ENCODE measurements at places on chromosomes 7 and 10.

DNA sequence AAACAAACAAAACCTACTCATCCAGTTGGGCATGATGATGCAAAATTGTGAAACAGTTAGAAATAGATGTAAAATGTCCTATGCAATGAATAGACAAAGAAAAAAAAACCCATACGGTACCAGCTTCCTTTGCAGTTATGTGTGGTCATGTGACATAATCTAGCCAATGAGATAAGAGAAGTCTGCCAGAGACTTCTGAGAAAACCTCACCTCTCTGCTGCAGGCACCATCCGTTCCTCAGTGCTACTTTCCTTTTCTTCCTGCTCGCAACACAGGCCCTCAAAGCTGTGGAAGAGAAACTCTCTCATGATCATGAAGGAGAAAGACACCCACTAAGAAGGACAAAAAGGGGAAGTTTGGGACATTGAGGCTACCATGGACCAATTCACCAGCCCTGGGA, 76.8 kb upstream of the CARD11 start:
- no peak for DNase-seq

- no peak for DNase-seq
Measured at GRCh38 chr7:40489844-40490602, 355.2 kb downstream of the SUGCT start.

GRCh38 chr7:110870926-110871325, 220.0 kb upstream of the LRRN3 start:
- DNase-seq, result no peak

DNA sequence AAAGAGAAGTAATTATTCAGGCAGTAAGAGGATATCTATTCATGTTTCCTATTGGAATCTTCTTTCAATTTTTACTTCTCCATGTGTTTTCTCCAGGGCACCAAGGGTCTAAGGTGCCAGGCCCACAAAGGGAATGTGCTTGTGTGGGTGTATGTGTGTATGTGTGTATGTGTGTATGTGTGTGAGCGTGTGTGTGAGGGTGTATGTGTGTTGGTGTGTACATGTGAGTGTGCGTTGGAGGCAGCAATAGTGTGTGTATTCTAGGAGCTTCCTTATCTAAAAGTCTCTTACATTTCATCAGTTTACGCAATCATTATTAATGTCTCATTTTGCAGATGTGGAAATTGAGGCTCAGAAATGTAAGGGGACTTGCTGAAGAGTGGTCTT, 28.3 kb downstream of the RAMP3 start:
- DNase-seq, result no peak

- no peak for DNase-seq
Measured at GRCh38 chr7:2066251-2066919, 166.4 kb downstream of the MAD1L1 start.

- no peak for DNase-seq
Measured at GRCh38 chr7:135790371-135790977, 41.9 kb upstream of the FAM180A start.

GRCh38 chr10:77989081-77989724, 40.1 kb downstream of the POLR3A start:
- no peak for DNase-seq

DNA sequence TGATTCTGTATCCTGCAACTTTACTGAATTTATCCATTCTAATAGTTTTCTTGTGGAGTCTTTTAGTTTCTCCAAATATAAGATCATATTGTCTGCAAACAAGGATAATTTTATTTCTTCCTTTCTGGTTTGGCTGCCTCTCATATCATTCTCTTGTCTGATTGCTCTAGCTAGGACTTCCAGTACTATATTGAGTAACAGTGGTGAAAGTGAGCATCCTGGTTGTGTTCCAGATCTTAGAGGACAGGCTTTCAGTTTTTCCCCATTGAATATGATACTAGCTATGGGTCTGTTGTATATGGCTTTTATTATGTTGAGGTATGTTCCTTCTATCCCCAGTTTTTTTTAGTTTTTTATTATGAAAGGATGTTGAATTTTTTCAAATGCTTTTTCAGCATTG, 28.2 kb downstream of the KLHL7 start:
- DNase-seq, result no peak

DNA sequence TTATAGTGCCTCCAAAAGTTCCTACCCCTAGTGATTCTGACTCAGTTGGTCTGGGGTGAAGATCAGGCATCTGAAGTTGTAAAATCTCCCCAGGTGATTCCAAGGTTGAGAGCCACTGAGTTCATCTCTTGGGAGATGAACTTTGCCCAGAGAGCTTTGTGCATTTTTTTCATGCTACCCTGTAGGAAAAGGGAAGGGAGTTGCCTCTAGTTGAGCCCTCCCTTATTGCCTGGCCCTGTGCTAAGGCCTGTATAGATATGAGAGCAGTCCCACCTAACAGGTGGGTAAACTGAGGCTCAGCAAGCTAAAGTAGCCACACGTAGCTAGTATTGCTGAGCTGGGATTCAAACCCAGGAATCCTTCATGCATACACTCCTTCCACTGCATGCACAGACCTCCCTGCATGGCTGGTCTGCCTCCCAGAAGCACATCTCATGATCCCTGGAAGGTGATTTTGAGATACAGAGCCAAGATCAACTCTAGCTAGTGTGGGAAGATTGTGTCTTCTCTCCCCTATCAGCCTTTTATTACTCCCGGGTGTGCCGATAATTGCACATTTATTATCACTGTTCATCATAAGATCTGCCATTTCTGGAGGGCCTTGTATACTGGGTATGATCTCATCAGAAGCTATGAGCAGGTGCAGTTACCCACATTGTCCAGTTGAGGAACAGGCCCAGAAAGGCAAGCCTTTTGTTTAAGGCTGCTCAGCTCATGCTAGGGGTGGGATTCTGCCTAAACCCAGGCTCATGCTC, 47.0 kb downstream of the TBATA start:
- no peak for DNase-seq

- peak; percentile 85 for DNase-seq
Measured at GRCh38 chr7:148773334-148773733, 74.6 kb downstream of the CUL1 start.

- DNase-seq, result no peak
Measured at GRCh38 chr10:27699776-27700175, 45.8 kb downstream of the MKX start.

DNA sequence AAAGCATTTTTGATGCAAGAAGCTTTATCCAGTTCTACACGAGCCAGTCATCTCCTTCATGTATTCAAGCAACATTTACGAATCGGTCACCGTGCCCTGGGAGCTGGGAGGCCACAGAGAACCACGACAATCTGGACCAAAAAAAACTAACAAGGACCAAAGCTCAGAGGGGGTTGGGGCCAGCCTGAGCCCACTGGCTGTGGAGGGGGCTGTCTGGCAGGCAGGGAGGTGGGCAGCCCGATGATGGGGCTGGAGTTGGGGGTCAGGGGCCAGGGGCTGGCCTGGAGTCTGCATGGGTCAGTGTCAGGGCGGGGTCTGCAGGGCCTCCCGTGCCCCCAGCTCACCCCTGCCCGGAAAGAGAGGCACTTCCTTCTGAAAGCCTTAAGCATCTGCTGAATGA, 12.5 kb upstream of the GRIFIN start:
- no peak for DNase-seq

GRCh38 chr10:69473304-69473990, 22.2 kb downstream of the TSPAN15 start:
- no peak for DNase-seq

DNA sequence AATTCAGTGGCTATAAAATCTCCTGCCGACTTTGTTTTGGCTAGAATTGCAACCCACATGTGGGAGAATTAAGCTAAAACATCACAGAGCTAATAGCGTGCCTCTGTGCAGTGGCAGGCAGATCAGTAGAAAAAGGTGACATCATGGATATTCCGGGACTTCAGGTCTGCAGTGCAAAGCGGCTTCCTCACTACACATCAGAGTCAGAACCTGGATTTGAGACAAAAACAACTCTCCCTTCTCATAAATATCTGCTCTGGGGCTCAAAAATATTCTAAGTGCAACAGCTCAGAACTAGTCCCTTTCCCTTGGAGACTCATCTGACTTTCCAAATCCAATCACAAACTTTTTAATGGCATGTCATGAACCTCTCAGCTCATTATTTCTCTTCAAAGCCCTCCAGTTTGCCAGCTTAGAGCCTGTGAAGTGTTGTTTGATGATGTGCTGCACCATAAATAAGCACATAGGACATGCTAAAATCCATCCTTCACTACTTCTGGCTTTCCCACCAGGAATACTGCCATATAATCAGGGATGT, 337.1 kb downstream of the RNLS start:
- peak; percentile 56 for DNase-seq

- DNase-seq, result no peak
Measured at GRCh38 chr7:12229046-12229445, 18.0 kb downstream of the TMEM106B start.

DNA sequence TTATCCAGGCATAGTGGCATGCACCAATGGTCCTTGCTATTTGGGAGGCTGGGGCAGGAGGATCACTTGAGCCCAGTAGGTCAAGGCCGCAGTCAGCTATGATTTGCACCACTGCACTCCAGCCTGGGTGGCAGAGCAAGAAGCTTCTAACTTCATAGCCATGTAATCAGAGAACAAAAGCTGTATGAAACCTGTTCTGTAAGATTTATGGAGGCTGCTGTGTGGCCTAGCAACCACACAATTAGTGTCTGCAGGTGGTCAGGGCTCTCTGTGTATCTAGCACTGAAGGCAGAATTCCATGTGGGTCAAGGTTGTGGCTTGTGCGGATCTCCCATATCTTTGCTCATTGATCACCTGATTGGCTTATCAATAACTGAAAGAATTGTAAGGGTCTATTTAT, 221.5 kb upstream of the FOXK1 start:
- no peak for DNase-seq

- no peak for DNase-seq
Measured at GRCh38 chr10:19713159-19713558, 103.1 kb upstream of the PLXDC2 start.

DNA sequence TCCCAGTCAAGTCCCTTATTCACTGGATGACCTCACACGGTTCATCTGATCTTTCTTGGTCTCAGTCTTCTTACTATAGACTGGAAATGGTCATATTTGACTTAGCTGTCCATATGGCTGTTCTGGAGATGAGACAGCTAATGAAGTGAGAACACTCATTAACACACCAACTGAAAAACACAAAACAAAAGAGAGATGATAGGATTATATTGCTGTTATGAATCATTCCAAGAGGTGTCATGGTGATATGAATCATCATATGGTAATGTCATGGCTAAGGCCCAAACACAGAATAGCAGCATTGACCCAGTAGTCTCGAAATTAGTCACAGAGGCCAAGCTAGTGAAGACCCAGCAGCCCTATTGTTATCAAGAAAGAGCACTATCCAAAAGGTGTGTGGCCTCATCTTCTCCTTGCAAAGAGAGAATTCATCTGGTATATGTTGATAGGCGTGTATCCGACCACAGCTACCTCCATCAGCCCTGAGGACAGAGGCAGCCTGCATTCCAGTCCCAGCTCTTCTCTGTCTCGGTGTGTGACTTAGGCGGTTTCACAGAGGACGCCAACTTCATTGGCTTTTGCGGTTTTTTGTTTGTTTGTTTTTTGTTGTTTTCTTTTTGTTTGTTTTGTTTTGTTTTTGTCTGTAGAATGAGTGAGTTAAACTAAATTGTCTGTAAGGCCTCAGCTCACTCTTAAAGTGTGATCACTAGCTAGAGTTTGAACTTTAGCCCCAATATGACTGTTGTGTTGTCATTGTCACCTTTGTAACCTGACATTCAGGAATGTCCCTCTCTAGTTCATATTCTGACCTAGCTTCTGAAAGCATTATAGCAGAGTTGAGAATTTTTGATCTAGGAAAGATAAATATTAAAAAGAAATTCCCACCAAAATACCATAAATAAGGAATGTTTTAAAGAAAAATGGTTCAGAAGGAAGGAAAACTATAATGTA, 97.4 kb upstream of the PDCD4 start:
- DNase-seq, result no peak

GRCh38 chr10:131937836-131938235, 37.0 kb downstream of the PPP2R2D start:
- DNase-seq, result no peak

GRCh38 chr10:5583525-5584175, 58.9 kb downstream of the CALML3 start:
- DNase-seq, result peak; percentile 42

DNA sequence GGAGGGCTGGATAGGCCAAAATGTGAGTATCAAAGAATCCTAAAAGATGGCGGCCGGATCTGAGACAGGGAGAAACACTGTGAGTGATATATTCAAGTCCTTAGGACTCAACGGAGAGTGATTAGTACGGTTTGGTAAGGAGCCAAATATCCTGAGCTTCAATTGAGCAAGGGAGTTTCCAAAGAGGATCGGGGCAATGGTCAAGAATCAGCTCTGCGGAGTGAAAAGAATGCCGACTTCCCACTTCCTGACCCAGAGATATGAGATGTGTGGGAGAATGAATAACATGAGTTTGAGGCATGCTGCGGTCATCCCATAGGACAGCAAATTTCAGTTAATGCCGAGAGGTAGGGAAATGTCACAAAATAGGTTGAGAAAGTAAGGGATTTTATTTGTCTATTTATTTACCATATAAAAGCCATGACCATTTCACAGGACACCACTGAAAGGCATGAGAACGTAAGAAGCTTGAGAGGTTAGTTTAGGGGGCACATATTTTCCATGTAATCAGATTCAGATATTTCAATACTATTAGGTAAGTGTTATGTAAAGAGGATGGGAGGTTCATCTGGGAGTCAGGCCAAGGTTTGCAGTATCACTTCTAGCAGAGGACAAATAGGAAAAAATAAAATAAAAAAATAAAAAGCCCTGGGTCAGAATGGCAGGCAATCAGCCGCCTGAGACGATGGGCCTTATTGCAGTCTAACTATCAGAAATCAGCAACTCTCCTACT, 165.6 kb downstream of the HGF start:
- DNase-seq, result no peak

- DNase-seq, result no peak
Measured at GRCh38 chr10:73017955-73018480, 63.4 kb upstream of the PLA2G12B start.

DNA sequence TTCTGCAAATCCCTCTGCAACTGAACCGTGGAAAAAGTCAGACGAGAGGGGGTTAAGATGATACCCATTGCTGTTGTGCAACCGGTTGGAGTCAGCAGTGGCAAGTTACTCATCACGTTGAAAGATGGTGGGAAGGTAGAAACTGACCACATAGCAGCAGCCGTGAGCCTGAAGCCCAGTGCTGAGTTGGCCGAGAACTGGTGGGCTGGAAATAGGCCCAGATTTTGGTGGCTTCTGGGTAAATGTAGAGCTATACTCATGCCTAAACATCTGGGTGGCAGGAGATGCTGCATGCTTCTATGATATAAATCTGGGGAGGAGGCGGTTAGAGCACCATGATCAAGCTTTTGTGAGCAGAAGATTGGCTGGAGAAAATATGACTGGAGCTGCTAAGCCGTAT, 78.6 kb downstream of the ARL5B start:
- no peak for DNase-seq

- no peak for DNase-seq
Measured at GRCh38 chr7:158782761-158783401, 46.4 kb downstream of the ESYT2 start.

GRCh38 chr10:112835217-112835715, 114.8 kb upstream of the TCF7L2 start:
- DNase-seq, result no peak

- DNase-seq, result no peak
Measured at GRCh38 chr10:76080991-76081390, 649.6 kb downstream of the LRMDA start.

- no peak for DNase-seq
Measured at GRCh38 chr7:112970771-112971170, 115.9 kb downstream of the GPR85 start.

GRCh38 chr10:75466886-75467285, 35.5 kb downstream of the LRMDA start:
- no peak for DNase-seq

- DNase-seq, result no peak
Measured at GRCh38 chr7:69358163-69358821, 240.0 kb upstream of the AUTS2 start.

- DNase-seq, result peak; percentile 14
Measured at GRCh38 chr7:139358541-139359365, 941 bp upstream of the LUC7L2 start.

GRCh38 chr7:44505595-44505994, 15.1 kb upstream of the NUDCD3 start:
- DNase-seq, result no peak
